ENCODE measurements at places on chromosomes 3 and 15. TPM values are rescaled to one million over a fixed set of nuclear protein-coding genes. Genes with fewer than 3 reads are reported as not detected.

Gene CEP152
- total RNA-seq, result 5.9 TPM

Gene TP63
- total RNA-seq, result not detected

Gene SOX14
- not detected for total RNA-seq

Gene ARGFX
- total RNA-seq, result not detected

Gene ACKR4
- total RNA-seq, result 2.8 TPM

Gene RGMA
- 2.5 TPM for total RNA-seq

Gene TBC1D2B
- total RNA-seq, result 41.3 TPM

Gene TMEM212
- not detected for total RNA-seq

Gene HTD2
- 8.2 TPM for total RNA-seq

Gene EXD1
- total RNA-seq, result not detected

- DNase-seq, result no peak
These were observed at the start of gene HTR3D for GRCh38 chr3:184031187-184031792. Gene HTR3D (plus strand): TSS chr3:184031742. CDS start chr3:184031742, 0 bp downstream.

- DNase-seq, result no peak
These were observed 52.3 kb upstream of the FGF7 start for GRCh38 chr15:49370782-49371181.

DNA sequence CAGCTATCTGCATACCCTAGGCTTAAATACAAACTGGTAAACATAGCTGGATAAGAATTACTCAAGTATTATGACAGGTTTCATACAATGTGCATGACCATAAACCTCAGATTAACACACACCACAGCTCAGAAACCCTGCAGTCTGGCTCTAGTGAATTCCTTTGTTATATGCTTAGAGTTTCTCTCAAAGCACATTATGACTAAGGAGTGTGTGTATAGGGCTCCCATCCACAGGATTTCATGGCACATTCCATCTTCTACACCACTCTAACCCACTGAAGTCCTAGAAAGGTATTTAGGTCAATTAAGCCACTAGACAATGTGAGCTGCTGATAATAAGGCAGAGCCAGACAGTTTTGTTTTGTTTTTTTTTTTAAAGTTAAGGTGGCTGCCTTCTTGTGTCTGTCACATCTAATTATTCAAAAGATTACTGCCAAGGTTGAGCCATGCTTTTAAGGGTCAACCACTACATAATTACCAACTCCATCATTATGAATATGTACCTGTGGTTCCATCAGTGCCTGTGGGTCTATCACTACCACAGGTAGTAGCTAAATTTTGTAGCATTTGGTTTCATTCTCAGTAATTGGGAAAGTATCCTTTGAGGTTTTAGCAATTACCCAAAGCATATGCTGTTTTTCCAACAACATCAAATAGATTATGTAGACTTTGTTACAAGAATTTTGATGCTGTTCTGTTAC lies 107.0 kb downstream of the ALCAM start:
- DNase-seq, result no peak

- DNase-seq, result no peak
These were observed 60.0 kb upstream of the SYN2 start for GRCh38 chr3:11944052-11944673.

DNA sequence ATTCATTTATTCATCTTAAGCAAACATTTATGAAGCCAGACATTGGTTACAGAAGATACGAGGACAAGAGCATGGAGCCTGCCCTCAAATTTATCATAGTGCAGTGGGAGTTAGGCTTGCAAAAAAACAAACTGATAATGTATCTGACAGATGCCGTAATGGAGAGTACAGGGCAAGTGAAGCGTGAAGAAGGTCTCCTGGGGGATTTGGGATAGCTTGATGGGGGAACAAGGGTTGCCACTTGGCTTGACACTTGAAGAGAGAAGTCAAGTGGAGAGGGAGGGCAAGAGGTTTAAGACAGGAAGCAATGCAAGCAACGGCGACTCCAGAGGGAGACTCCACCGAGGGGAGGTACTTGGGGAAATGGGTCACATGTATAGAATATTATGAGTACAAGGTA lies 129.3 kb downstream of the SSR3 start:
- DNase-seq, result no peak

DNA sequence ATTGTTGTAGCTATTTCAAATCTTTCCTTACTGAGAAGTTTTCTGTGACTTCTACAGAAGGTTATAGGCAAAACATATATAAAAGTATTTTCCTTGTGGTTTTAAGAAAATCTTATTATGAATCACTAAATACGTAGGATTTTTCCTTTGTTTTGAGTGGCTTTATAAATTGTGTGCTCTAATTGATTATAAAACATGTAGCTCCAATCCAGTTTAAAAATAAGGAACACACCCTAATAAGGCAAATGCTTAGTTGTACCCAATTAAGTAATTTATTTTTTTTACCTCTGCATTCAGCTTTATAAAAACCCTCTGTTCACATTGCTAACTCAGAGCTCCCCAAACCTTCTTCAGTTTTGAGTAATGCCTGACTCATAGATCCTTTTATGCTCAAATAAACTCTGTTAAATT lies 408.0 kb downstream of the NAALADL2 start:
- no peak for DNase-seq

DNA sequence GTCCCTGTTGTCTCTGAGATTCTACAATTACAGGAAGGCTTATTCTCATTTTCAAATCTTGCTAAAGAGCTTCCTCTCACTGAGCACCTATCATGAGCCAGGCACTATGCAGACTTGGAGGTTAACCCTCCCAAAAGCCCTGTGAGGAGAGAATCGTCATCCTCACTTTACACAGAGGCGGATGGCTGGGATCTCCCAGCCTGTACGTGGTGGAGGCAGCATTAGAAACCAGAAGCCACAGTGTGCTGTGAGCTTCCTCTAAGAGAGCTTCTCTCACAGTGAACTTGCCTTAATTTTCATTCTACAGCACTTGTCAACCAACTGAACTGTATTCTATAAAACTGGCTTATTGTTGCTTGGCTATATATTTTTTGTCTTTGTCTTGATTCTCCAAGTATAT lies 6.1 kb upstream of the DGKG start:
- no peak for DNase-seq

- DNase-seq, result no peak
These were observed 479.8 kb downstream of the SHQ1 start for GRCh38 chr3:72368331-72368975.

DNA sequence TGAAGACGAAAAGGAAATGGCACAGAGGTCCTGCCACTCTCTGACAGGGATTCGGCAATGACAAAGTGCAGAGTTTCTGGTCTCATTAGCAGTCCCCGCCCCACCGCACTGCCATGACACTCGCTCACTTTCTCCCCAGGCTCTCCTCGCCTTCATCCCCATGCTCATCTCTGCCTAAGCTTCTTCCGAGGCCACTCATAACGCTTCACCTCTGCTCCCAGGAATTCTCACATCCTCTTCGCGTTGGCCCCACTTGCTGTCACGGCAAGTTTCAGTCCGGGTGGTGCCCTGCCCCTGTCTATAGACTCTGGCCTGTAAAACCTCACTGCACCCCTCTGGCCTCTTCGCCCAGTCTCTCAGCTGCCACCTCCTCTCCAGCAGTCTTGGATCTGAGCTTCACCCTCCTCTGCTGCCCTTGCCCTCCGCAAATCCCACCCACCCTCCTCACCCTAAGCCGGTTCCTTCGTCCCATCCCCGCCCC lies 654 bp downstream of the RUBCN start:
- DNase-seq, result peak; percentile 59

- DNase-seq, result no peak
These were observed 4.2 kb upstream of the WNT5A start for GRCh38 chr3:55491296-55491816.

GRCh38 chr3:52310861-52311575 lies 5.1 kb upstream of the DNAH1 start:
- no peak for DNase-seq

DNA sequence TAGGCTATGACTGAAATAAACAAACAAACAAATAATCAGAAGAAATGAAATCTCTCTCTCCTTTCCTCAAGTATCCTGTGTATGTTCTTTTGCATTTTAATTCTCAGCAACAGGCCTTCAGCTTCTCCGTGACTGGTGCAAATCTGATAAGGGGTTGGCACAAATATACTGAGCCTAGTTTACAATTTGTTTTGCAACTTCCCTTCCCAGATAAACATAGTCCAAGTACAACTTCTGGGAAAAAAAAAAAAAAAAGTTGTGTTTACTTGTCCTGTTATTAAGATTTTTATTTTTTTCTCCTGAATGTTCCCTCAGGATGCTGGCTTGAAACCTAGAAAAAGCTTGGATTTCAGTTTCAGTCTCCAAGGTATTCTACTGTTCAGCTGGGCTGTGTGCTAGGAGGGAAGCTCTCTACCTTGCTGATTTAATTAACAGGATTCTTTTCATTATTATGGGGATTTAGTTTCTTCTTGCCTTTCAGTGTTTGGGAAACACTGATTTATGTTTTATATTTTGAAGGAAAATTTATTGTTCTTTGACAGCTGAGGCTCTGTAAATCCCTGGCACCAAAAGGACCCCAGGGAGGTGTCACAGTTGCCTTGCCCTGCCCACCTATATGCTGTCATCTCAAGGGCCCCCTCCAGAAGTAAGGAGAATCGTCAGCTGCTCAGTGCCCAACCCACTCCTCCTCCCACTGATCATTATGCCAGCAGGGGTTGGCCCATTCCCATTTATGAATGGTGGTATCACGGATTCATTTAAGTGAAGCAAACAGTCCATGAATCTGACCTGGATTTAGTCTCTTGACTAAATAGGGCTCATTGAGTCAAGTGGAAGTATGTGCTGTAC lies 185.2 kb downstream of the MEIS2 start:
- no peak for DNase-seq

- no peak for DNase-seq
These were observed 578.1 kb upstream of the NECTIN3 start for GRCh38 chr3:110493438-110494092.

DNA sequence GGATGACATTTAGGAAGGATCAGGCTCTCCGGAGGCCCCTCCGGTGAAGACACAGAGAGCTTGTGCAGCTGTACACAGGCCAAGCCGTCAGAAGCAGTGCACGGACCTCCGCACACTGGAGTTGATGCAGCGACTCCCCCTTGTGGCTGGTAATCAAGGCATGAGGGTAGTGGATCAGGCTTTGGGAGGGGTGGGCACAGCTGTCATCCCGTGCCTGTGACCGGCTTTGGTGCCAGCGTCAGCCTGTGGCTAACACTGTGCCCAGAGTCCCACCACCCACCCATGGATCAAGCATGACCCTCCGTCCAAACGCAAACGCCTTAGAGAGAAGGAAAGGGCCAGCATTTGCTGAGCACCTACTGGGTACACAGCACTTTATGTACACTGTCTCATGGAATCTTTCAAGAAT lies 8.2 kb upstream of the GRIP2 start:
- DNase-seq, result peak; percentile 66

DNA sequence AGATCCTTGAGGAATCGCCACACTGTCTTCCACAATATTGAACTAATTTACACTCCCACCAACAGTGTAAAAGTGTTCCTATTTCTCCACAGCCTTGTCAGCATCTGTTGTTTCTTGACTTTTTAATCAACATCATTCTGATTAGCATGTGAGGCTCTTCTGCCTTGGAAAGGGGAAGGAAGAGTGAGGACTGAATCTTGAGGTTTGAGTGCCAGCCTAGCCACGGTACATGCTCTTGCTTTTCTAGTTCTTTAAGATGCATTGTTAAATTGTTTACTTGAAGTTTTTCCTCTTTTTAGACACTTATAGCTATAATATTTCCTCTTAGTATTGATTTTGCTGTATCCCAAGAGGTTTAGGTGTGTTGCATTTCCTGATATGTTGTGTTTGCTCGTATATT lies 596.1 kb downstream of the OTOL1 start:
- DNase-seq, result no peak

DNA sequence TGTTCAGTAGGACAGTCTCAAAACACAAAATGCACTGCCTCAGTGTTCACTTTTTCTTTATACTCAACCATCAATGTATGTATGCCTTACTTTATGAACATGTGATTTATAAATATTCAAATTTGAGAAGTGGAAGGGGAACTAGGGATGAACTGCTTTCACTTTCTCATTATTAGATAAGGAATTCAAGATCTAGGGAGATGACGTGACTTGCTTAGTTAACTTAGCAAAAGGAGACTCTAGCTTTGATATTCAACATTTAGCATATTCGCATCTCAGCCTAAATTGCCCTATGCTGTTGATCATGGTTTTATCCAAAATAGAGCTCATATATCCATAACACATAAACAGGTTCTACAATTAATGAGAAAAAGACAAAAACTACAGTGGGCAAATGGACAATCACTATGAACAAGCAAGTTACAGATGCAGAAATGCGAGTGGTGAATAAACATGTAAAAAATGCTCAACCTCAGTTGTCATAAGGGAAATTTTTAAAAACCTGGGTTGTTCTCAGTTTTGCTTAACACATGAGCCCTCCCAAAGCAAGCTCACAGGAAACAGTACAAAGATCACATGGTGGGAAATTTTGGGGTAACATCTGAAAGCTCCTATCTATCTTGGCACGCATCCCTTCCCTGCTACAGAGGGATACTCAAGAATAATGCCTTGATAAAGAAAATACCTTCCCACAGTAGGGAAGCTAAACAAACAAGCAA lies 269.8 kb downstream of the THRB start:
- no peak for DNase-seq

GRCh38 chr15:79132770-79133169 lies 42.2 kb upstream of the RASGRF1 start:
- no peak for DNase-seq

DNA sequence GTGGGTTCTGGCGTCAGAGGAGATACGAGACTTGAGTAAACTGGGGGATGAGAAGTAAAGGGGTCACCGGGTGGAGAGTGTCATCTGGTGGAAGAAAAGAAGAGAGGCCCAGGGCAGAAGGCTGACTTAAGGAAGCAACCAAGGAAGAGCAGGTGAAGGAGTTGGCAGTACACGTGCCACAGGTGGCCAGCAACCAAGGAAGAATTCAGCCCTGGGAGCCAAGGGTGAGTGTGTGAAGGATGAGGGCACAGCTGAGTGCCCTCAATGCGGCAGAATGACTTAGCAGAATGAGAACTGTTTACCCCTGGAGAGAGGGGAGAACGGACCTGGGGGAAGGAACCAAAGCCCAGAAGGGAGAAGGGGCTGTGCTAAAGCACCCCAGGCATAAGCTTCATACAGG lies 71.3 kb downstream of the WHAMM start:
- DNase-seq, result no peak

GRCh38 chr3:14827776-14828175 lies 9.0 kb downstream of the FGD5 start:
- DNase-seq, result no peak

- no peak for DNase-seq
These were observed 10.3 kb upstream of the UBE2E2 start for GRCh38 chr3:23192816-23193215.

DNA sequence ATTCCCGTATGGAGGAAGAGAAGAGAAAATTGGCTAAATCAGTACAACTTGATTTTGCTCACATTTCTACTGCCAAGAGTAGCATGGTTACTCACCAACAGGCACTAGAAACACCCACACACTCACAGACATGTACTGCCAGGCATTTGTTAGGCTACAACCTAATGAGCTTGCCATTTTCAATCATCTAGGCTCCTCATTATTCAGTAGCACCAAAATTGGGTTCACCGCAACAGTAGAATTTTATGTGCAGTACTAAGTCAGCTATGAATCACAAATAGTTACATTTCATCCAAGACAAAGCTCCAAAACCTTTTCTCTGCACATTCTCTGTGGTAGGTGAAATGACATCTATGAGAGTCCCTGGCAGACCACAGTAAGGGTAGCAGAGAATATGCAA lies 15.0 kb upstream of the THUMPD3 start:
- DNase-seq, result no peak

All from left colon (tissue), 2 donors.